Muscle of leg (tissue), 16 donors: ENCODE measurements at places on chromosomes 6 and 20. TPM values are rescaled to one million over a fixed set of nuclear protein-coding genes. Genes with fewer than 3 reads are reported as not detected.
A peak's percentile ranks its signal among the peaks of the same experiment; 100 is the strongest.

DNA sequence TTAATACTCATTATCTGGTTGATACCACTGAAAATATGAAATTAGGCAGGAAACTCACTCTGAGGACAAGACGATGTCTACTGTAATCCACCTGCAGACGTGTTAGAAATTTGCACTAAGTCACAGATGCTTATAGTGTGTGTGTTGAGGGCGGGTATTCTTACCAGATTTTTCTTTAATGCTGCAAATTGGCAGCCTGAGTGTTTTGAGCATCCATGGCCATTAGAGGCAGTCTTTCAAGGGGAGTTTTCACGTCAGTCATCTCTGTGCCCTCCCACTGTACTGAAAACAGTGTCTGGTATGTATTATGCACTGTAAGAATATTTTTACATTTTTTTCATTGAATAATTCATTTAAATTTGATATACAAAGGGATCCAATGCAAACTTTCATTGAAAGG is 266.5 kb upstream of the QKI start:
- peak; percentile 23 for DNase-seq
- no peaks in the 10 kb centered on the region for H3K36me3 ChIP-seq
- H3K27me3 ChIP-seq = no peaks in the 10 kb centered on the region
- no peak overlapping the region for H3K4me3 ChIP-seq

DNA sequence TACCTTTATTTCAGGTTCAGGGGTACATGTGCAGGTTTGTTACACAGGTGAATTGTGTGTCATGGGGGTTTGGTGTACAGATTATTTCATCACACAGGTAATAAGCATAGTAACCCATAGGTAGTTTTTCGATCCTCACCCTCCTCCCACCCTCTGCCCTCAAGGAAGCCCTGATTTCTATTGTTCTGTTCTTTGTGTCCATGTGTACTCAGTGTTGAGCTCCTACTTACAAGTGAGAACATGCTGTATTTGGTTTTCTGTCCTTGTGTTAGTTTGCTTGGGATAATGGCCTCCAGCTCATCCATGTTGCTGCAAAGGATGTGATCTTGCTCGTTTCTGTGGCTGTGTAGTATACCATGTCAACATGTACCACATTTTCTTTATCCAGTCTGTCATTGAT is 66.0 kb downstream of the STK4 start:
- no peaks in the 10 kb centered on the region for H3K4me1 ChIP-seq
- DNase-seq = no peak
- H3K27me3 ChIP-seq = no peaks in the 10 kb centered on the region
- no peak overlapping the region for H3K27ac ChIP-seq
- no peak overlapping the region for H3K4me3 ChIP-seq
- H3K36me3 ChIP-seq = no peaks in the 10 kb centered on the region

DNA sequence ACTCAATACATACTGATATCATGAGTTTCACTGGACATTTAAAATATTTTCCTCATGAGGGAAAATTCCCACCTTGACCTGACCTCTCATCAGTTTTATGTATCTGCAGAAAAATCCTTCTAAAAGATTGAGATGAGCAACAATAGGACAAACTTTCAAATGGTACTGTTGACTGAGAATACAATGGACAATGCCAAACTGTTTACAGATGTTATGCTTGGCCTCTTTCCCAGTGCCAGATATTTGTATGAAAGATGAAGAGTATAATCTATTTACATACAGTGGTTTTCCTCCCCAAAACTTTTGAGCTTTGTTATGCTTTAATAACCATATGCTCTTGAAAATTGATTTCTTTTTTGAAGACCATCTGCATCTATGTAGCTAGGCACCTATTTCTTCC is 245.1 kb upstream of the RSPO3 start:
- no peak overlapping the region for H3K27ac ChIP-seq
- peak; percentile 30 for DNase-seq
- H3K4me1 ChIP-seq = no peaks in the 10 kb centered on the region
- H3K4me3 ChIP-seq = no peak overlapping the region

DNA sequence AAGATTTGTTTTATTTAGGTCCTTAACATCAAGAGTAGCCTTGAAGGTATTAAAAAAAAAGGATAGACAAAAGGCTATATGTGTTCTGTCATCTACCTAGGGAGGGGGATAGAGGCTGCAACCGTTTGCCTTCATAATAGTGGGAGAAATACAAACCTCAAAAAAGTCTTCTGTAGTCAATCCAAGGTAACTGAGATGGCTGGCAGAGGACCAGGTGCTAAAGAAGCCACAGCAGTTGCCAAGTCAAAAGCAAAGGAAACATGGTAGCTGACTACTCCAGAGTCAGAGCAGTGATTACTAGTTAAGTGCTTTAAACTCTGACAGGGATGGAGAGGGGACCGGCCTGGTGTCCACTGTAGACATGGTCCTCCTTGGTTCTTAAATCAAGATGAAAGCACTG is 249.4 kb downstream of the PTPRK start:
- no peak overlapping the region for H3K4me3 ChIP-seq
- no peaks in the 10 kb centered on the region for H3K27me3 ChIP-seq
- no peak overlapping the region for H3K27ac ChIP-seq
- no peak for DNase-seq

DNA sequence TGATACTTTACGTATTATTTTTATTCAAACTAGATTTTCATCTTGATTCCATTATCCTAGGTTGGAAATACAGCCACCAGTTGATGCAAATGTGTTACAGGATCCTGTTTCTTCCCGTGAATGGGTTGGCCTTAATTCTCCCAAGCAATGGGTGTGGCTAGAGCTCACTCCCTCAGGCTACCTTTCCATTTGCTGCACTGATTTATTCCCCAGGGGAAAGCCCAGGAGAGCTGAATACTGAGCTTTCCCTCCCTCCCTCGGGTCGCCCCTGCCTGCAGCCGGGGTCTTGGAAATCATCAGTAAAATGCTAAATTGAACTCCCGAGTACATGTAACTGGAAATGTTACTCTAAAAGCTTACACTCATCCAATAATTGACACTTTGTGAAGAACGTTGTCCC is 9.9 kb downstream of the SMOC2 start:
- DNase-seq = no peak
- H3K36me3 ChIP-seq = no peaks in the 10 kb centered on the region
- H3K4me1 ChIP-seq = peaks cover 10% of the 10 kb centered on the region
- H3K27me3 ChIP-seq = peaks cover 8% of the 10 kb centered on the region
- no peak overlapping the region for H3K4me3 ChIP-seq
- H3K27ac ChIP-seq = no peak overlapping the region

GRCh38 chr6:38843798-38844197 is 128.7 kb downstream of the DNAH8 start:
- no peaks in the 10 kb centered on the region for H3K4me1 ChIP-seq
- no peak overlapping the region for H3K4me3 ChIP-seq
- no peaks in the 10 kb centered on the region for H3K27me3 ChIP-seq
- no peak for DNase-seq

DNA sequence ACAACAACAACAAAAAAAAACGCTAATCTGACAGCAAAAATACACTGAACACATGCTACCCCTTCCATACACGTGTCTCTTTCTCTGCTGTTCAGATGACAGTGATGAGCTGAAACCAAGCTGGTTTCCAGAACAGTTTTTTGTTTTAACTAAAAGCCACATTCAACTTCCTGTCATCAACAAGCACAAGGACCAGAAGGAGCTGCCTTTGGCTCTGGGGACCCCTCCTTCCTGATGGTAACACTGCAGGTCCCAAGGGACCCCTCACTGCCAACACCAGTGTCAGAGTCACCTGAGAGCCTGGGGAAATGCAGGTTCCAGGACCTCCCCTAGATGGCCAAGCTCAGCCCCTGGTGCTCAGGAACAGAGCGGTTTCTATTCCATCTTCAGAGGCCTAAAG is 6.0 kb downstream of the CST7 start:
- H3K27me3 ChIP-seq = no peaks in the 10 kb centered on the region
- DNase-seq = no peak
- peaks cover 4% of the 10 kb centered on the region for H3K4me1 ChIP-seq

- peaks cover 9% of the 10 kb centered on the region for H3K4me1 ChIP-seq
- no peak for DNase-seq
- no peaks in the 10 kb centered on the region for H3K27me3 ChIP-seq
- H3K4me3 ChIP-seq = no peak overlapping the region
These were observed 16.7 kb downstream of the UNC5CL start for GRCh38 chr6:41022294-41022693.

DNA sequence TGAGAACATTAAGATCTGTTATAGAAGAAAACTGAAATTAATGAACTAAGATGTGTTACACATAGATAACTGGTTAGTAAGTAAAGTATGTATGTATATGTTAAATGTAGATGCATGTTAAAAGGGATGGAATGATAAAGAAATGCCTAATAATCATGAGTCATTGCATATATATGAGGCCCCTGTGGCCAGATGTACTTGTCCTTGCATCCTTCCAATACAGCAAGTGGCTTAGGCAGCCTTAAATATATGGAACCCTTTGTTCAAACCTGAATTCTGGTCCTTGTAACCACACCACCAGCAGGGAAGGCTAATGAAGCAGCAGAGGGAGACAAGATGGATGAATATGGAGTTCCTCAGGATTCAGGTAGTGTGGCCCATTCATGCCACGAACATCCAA is 9.8 kb upstream of the AKAP7 start:
- H3K27ac ChIP-seq = no peak overlapping the region
- no peak for DNase-seq
- H3K4me3 ChIP-seq = no peak overlapping the region
- no peaks in the 10 kb centered on the region for H3K36me3 ChIP-seq

- H3K27me3 ChIP-seq = peaks cover 6% of the 10 kb centered on the region
- H3K36me3 ChIP-seq = no peaks in the 10 kb centered on the region
- no peak overlapping the region for H3K27ac ChIP-seq
- no peak overlapping the region for H3K4me3 ChIP-seq
These were observed 190.6 kb upstream of the PMEPA1 start for GRCh38 chr20:57900226-57900905.

GRCh38 chr20:59340201-59340885 is 39.9 kb downstream of the EDN3 start:
- no peaks in the 10 kb centered on the region for H3K27me3 ChIP-seq
- no peak overlapping the region for H3K4me3 ChIP-seq
- H3K27ac ChIP-seq = no peak overlapping the region

- peaks cover 79% of the 10 kb centered on the region for H3K36me3 ChIP-seq
- no peak overlapping the region for H3K4me3 ChIP-seq
- no peaks in the 10 kb centered on the region for H3K27me3 ChIP-seq
These were observed 11.7 kb upstream of the DNAJC5 start for GRCh38 chr20:63883201-63883593.

GRCh38 chr6:108578595-108579327 is 18.0 kb downstream of the FOXO3 start:
- H3K36me3 ChIP-seq = peaks cover 15% of the 10 kb centered on the region
- DNase-seq = no peak
- H3K27ac ChIP-seq = no peak overlapping the region

GRCh38 chr6:110529355-110529754 is 52.9 kb upstream of the SLC22A16 start:
- H3K36me3 ChIP-seq = no peaks in the 10 kb centered on the region
- DNase-seq = no peak
- H3K4me1 ChIP-seq = peaks cover 2% of the 10 kb centered on the region
- H3K4me3 ChIP-seq = no peak overlapping the region

- H3K27me3 ChIP-seq = no peaks in the 10 kb centered on the region
- peak; percentile 81 for DNase-seq
- H3K4me3 ChIP-seq = no peak overlapping the region
- peak overlapping the region; percentile 15 for H3K27ac ChIP-seq
These were observed 119.4 kb downstream of the NCOA3 start for GRCh38 chr20:47620808-47621805.

- no peaks in the 10 kb centered on the region for H3K27me3 ChIP-seq
- H3K4me3 ChIP-seq = no peak overlapping the region
- no peaks in the 10 kb centered on the region for H3K36me3 ChIP-seq
- no peak for DNase-seq
These were observed 413.3 kb upstream of the NRSN1 start for GRCh38 chr6:23712756-23713155.

- H3K36me3 ChIP-seq = no peaks in the 10 kb centered on the region
- H3K27me3 ChIP-seq = no peaks in the 10 kb centered on the region
These were observed 230.8 kb upstream of the CEP162 start for GRCh38 chr6:84458271-84458670.

DNA sequence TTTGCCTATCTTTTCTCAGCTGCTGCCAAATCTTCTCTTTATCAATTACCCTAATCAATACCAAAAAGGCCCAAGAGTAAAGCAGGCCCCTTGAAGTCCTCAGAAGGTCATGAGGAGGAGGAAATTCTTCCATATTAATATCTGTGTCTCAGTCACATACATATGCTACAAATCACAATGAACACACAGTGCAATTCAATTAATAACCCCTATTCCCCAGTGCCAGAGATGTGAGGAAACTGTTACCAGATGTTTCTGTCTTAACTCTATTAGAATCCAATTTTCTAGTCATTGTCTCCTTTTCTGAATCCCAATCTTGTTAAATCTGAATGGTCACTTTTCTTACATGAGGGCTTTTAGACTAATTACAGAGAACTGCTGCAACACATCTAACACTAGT is 45.9 kb upstream of the SLC2A12 start:
- no peak overlapping the region for H3K27ac ChIP-seq
- no peak overlapping the region for H3K4me3 ChIP-seq
- no peaks in the 10 kb centered on the region for H3K36me3 ChIP-seq
- no peak for DNase-seq
- H3K4me1 ChIP-seq = no peaks in the 10 kb centered on the region

DNA sequence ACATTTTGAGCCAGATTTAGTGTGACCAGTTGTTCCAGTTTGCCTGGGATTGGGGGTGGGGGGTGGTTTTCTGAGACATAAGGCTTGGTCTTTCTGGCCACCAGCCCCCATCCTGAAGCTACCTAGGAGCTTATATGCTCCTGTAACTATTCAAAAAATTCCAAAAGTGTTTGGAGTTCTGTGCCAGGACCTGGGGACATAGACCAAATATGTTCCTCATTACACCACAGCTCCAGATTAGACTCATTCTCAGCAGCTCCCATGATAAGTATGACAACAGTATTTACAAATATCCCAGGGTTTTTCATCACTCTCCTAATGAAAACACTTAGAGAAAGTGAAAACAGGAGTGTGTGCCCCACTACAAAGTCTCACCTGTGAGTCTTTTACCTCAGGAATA is 37.8 kb upstream of the RNF144B start:
- no peak for DNase-seq
- H3K4me1 ChIP-seq = no peaks in the 10 kb centered on the region
- no peaks in the 10 kb centered on the region for H3K36me3 ChIP-seq
- no peak overlapping the region for H3K4me3 ChIP-seq
- H3K27me3 ChIP-seq = no peaks in the 10 kb centered on the region

The SMIM26 gene
- 138 TPM for total RNA-seq

The ZNF512B gene
- 15.5 TPM for total RNA-seq

The SNX5 gene
- total RNA-seq = 78.9 TPM

The SLC35D3 gene
- total RNA-seq = not detected

The SLC35F1 gene
- 1.9 TPM for total RNA-seq

The LGSN gene
- total RNA-seq = not detected

The LMBRD1 gene
- total RNA-seq = 24.9 TPM

The GRIK2 gene
- total RNA-seq = 1.3 TPM

The TINAG gene
- 0.04 TPM for total RNA-seq

The HUS1B gene
- total RNA-seq = 0.18 TPM

The CPNE5 gene
- 4.9 TPM for total RNA-seq

The TPBG gene
- total RNA-seq = 11.4 TPM

The GSTA3 gene
- total RNA-seq = not detected

The MACROD2 gene
- total RNA-seq = 3.7 TPM

The PTPRT gene
- total RNA-seq = 0.75 TPM
